ENCODE measurements at places on chromosomes 7 and 10.

GRCh38 chr7:98284335-98285036 is 3.0 kb downstream of the BRI3 start:
- peak; percentile 91 for DNase-seq

GRCh38 chr7:81816312-81816711 is 46.5 kb upstream of the HGF start:
- no peak for DNase-seq

GRCh38 chr7:42677751-42678699 is 233.8 kb downstream of the C7orf25 start:
- no peak for DNase-seq

- no peak for DNase-seq
These were observed 10.3 kb downstream of the PRF1 start for GRCh38 chr10:70592186-70592735.

- no peak for DNase-seq
These were observed 45.3 kb downstream of the ADRA2A start for GRCh38 chr10:111122127-111122526.

DNA sequence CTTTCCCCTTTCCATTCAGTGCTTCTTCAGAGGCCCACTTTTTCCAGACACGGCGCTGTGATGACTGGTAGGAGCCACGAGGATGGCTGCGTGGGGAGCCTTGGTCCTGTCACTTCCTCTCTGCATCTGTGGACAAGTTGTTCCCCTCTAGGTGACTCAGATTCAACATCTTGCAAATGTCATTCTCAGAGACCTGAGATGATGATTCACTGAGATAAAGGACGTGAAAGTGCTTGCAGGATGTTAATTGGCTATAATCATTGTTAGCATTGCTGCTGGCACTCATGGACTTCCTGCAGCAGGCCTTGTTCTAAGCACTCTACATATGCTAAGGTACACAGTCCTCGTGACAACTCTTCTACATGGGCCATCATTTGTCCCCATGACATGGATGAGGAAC is 489.8 kb upstream of the ZMIZ1 start:
- peak; percentile 19 for DNase-seq

DNA sequence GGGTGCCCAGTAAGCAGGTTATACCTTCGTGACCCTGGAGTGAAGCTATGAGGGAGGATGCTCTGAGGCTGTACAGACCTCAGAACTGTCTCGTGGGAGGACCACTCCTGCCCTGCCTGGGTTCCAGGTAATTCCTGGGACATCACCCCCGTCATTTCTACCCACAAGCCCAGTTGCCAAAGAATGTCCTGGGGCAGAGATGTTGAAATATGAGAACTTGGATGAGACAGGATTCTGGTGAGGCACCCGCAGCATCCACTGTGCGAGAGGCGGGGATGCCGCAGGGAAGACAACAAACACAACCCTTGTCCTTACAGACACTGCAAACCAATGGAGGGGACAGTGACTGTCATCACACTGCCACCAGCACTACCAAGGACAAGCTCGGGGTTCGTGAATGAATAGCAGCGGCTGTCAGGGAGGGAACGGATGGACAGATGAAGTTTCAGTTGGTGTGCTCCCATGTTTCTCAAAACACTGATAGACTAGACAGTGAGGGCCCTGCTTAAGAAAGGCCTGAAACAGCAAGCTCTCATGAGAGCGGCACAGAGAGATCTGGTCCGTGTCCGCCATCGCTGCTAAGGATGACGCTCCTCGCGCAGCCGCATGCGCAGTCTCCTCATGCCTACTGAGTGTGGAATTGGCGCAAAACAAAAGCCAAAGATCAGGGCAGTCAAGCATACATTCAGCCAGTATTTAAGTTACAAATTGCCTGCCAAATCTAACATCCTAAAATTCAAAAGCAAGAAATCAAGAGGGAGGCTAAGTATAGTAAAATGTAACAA is 82.0 kb upstream of the RHEB start:
- DNase-seq, result peak; percentile 96

- no peak for DNase-seq
These were observed 415.9 kb downstream of the RPS24 start for GRCh38 chr10:78449554-78449953.

- peak; percentile 23 for DNase-seq
These were observed 268.9 kb downstream of the ADK start for GRCh38 chr10:74419958-74420375.

- no peak for DNase-seq
These were observed 94.2 kb downstream of the LRMDA start for GRCh38 chr10:75525646-75526045.

- DNase-seq, result no peak
These were observed 449.4 kb downstream of the TNS3 start for GRCh38 chr7:47132471-47132870.

DNA sequence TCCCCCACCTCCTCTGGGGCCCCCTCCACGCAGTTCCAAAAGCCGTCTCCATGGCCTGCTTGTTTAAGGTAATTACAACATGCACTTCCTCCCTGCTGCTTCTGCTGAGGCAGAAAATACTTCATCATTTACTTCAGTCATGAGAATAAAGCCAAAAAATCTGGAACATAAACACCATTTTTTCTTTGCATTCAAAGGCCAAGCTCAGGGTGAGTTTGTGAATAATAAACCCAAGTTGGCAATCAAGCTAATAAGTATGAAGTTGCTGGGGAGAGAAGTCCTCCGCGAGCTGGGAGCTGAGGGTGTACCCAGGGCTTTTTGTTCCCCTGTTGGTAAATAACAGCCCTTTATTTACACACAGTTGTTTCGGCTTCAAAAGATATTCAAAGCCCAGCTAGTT is 70.5 kb downstream of the FAM204A start:
- no peak for DNase-seq

- DNase-seq, result peak; percentile 10
These were observed 1.2 kb downstream of the TECPR1 start for GRCh38 chr7:98250789-98251188.

GRCh38 chr10:7107285-7107684 is 303.5 kb downstream of the SFMBT2 start:
- no peak for DNase-seq

DNA sequence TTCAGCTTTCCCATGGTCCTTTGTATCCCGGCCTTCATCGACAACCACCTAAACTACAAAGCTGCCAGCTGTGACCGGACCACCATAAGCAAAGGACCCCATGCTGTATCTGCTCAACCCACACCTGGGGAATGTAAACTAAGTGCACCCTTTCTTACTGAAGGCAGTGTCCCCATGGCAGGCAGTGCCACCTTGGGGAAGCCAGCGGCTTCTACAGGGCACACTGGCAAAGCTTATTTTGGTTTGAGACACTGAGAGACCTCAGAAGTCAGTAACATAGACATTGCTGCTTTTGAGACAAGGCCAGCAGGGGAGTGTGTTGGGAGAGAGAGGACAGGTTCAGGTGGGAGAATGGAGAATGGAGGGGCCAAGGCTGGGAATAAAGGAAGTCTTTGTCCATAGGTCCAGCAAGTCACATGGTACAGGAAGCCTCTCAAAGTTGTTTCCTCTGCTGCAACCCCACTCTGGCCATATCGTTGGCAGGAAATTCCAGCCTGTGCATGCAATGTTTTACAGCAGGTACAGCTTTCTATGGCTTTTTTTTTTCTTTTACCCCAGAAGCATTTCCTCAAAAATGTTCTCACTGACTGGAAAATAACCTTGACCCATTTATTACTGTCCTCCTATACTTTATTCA is 85.9 kb upstream of the NPVF start:
- no peak for DNase-seq

- no peak for DNase-seq
These were observed 60.8 kb downstream of the NPSR1 start for GRCh38 chr7:34718867-34719266.

- no peak for DNase-seq
These were observed 23.4 kb downstream of the CFAP43 start for GRCh38 chr10:104208730-104209129.

GRCh38 chr10:50431791-50432190 is 180.5 kb upstream of the ASAH2 start:
- DNase-seq, result no peak

DNA sequence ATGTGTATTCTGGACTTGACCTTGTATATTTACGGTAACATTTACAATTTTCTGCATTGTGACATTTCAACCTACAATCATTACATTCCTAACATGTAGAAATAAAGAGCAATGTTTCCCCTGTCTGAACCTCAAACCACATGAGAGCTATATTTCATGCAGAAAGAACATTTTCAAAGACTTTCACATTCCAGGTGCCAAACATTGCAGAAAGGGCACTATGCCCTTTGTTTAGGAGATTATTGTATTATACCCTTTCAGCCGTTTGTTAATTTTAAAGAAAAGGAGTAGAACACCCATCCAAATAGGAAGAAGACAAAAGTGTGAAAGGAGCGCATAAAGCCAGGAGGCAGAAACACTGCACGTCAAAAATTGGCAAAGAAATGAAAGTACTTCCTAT is 260.4 kb downstream of the RELN start:
- no peak for DNase-seq

GRCh38 chr10:129481641-129482040 is 14.6 kb downstream of the MGMT start:
- DNase-seq, result no peak

- DNase-seq, result no peak
These were observed 33.6 kb downstream of the VSTM4 start for GRCh38 chr10:49081547-49082275.

GRCh38 chr10:24606021-24606420 is 117.7 kb downstream of the ARHGAP21 start:
- DNase-seq, result no peak

- no peak for DNase-seq
These were observed 11.5 kb downstream of the DIP2C start for GRCh38 chr10:677750-678661.
